Large intestine (tissue), 12 donors: ENCODE measurements at places on chromosomes 5 and 9. TPM values are rescaled to one million over a fixed set of nuclear protein-coding genes. Genes with fewer than 3 reads are reported as not detected.

GRCh38 chr9:134175291-134175807 lies 11.0 kb upstream of the RNU6ATAC start:
- H3K36me3 ChIP-seq, result no peaks in the 10 kb centered on the region
- H3K4me1 ChIP-seq, result peaks cover 20% of the 10 kb centered on the region
- H3K27ac ChIP-seq, result no peak overlapping the region
- H3K4me3 ChIP-seq, result no peak overlapping the region
- DNase-seq, result no peak

- no peak overlapping the region for H3K4me3 ChIP-seq
- no peak overlapping the region for H3K27ac ChIP-seq
- peaks cover 31% of the 10 kb centered on the region for H3K4me1 ChIP-seq
- no peaks in the 10 kb centered on the region for H3K27me3 ChIP-seq
These were observed 65.0 kb downstream of the KIAA1958 start for GRCh38 chr9:112551641-112552040.

DNA sequence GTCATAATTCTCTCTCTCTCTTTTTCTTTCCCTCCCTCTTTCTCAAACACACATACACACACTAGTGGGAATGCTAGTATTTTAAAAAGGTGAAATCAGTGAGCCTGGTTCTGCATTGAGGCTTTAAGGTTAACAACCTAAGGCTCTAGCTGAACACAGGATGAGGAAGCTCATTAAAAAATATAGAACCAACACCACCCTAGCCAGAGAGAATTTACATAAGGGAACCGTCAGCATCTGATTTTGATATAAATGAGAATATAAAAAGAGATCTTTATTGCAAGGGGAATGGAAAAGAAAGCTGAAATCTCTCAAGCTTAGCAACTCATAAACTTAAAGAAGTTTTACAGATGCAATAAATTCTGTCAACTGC lies 100.5 kb downstream of the MAMDC2 start:
- H3K27ac ChIP-seq, result no peak overlapping the region
- DNase-seq, result no peak
- H3K4me3 ChIP-seq, result no peak overlapping the region
- H3K36me3 ChIP-seq, result no peaks in the 10 kb centered on the region
- no peaks in the 10 kb centered on the region for H3K4me1 ChIP-seq
- H3K27me3 ChIP-seq, result no peaks in the 10 kb centered on the region

DNA sequence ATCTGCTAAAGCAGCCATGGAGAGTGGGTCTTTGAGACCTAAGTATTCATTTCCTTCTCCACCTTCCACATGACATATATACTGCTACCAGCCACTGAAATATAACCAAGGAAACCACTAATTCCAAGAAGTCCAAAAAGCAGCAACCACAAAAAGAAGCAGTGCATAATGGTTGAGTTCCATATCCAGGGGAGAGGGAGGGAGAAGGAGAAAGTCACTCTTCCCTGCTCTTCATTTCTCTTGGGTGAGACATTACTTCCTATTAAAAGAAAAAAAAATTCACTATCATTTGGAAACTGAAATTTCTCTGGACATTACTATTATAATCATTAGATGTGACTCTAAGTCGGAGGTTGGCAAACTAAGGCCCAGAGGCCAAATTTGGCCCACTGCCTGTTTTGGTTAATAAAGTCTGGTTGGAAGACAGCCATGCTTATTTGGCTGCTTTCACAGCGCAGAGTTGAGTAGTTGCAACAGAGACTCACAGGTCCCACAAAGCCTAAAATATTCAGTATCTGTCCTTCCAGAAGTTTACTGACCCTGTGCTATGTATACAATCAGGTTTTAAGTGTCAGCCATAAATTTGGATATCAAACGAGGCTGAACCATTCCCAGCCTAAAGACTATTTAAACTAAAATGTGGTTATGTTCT lies 168.6 kb downstream of the MPDZ start:
- no peak overlapping the region for H3K4me3 ChIP-seq
- peaks cover 34% of the 10 kb centered on the region for H3K36me3 ChIP-seq
- H3K27ac ChIP-seq, result no peak overlapping the region

- no peak overlapping the region for H3K27ac ChIP-seq
- no peak overlapping the region for H3K4me3 ChIP-seq
- H3K27me3 ChIP-seq, result no peaks in the 10 kb centered on the region
- DNase-seq, result no peak
- H3K4me1 ChIP-seq, result no peaks in the 10 kb centered on the region
These were observed 21.7 kb downstream of the GM2A start for GRCh38 chr5:151274666-151275065.

- no peaks in the 10 kb centered on the region for H3K36me3 ChIP-seq
- DNase-seq, result no peak
- no peaks in the 10 kb centered on the region for H3K4me1 ChIP-seq
- no peak overlapping the region for H3K27ac ChIP-seq
- no peak overlapping the region for H3K4me3 ChIP-seq
These were observed 34.7 kb downstream of the PPIC start for GRCh38 chr5:123001808-123002207.

DNA sequence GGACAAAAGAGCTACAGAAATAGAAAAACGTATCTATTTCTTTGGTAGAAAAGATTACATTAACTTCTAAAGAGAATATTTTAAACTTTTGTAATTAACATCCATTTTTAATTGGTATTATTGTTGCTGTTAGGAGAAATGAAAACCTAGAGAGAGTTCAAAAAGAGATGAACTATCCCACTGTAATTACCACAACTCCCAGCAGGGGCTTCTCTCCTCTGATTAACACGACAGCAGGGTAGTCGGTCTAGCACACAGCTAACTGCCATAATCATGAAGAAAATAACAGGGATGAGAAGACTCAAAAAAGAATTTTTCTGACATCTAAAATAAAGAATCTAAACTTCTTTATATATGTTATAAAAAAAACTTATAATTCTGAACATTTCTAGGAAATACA lies 86.2 kb upstream of the CDH9 start:
- H3K4me3 ChIP-seq, result no peak overlapping the region
- no peaks in the 10 kb centered on the region for H3K27me3 ChIP-seq
- no peaks in the 10 kb centered on the region for H3K4me1 ChIP-seq
- DNase-seq, result no peak
- H3K36me3 ChIP-seq, result no peaks in the 10 kb centered on the region
- H3K27ac ChIP-seq, result no peak overlapping the region

DNA sequence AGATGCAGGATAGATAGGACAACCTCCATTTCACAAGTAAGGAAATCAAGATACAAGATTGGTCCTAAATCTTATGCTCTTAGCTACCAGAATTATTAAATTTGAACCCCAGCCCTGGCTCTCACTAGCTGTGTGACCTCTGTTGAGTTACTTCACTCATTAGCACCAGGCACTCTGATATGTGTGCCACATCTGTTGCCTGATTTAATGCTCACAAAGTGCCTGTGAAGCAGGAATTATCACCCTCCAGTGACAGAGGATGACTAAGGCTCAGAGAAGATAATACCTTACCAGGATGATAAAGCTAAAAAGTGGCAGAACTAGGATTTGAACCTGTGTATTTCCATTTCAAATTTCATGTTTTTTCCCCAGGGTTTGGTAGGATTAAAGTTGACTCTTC lies 110.0 kb downstream of the PLPPR1 start:
- H3K4me1 ChIP-seq, result no peaks in the 10 kb centered on the region
- H3K36me3 ChIP-seq, result no peaks in the 10 kb centered on the region
- DNase-seq, result no peak
- no peak overlapping the region for H3K27ac ChIP-seq
- H3K27me3 ChIP-seq, result no peaks in the 10 kb centered on the region

DNA sequence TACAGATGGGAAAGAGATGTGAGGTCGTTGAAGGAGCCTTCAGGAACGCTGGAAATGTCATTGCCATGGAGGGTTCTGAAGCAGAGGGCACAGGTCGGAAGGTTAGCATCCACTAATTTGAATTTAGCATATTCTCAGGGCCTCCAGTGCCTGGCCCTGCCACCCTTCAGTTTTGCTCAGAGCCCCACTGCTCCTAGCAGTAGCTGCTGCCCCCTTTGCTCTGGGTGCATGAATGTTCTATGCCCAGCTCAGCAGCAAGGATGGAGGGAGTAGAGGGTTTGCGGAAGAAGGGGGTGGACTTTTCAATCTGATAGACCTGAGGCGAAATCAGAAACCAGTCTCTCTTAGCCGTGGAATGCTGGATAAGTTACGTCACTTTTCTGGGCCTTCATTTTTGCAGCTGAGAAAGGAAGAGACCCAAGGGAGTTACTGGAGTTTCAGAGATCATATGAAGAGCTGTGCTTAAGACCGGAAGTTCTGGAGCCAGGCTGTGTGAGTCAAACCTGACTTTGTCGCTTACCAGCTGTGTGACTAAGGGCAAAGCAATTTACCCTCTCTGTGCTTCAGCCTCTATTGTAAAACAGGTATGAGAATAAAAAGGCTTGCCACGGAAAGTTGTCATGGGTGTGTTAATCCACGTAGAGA lies 133.2 kb upstream of the PANK3 start:
- H3K27ac ChIP-seq, result no peak overlapping the region
- no peaks in the 10 kb centered on the region for H3K27me3 ChIP-seq
- H3K4me1 ChIP-seq, result no peaks in the 10 kb centered on the region
- no peaks in the 10 kb centered on the region for H3K36me3 ChIP-seq
- no peak overlapping the region for H3K4me3 ChIP-seq
- no peak for DNase-seq

- H3K27me3 ChIP-seq, result peaks cover 5% of the 10 kb centered on the region
- no peak for DNase-seq
- H3K4me1 ChIP-seq, result no peaks in the 10 kb centered on the region
These were observed 176.4 kb downstream of the NSG2 start for GRCh38 chr5:174221946-174222345.

Gene IGFBPL1
- polyA plus RNA-seq, result 3.8 TPM

Gene TLX3
- not detected for polyA plus RNA-seq

Gene SYK
- polyA plus RNA-seq, result 27.3 TPM

Gene CDC20B
- 0.15 TPM for polyA plus RNA-seq
